Stimulated activated CD4-positive, alpha-beta T cell treated with anti-CD3 and anti-CD28 coated beads, Interleukin-12 subunit alpha, Interleukin-12 subunit beta, amount 100 ng/mL, for 24 hours (primary cell): ENCODE measurements at places on chromosomes 3 and 15.

GRCh38 chr15:79364571-79365240 is 53.8 kb downstream of the TMED3 start:
- DNase-seq, result no peak

- DNase-seq, result no peak
Measured at GRCh38 chr3:105828703-105829102, 40.1 kb downstream of the CBLB start.

GRCh38 chr15:27463525-27464088 is 492.6 kb downstream of the GABRG3 start:
- DNase-seq, result no peak

DNA sequence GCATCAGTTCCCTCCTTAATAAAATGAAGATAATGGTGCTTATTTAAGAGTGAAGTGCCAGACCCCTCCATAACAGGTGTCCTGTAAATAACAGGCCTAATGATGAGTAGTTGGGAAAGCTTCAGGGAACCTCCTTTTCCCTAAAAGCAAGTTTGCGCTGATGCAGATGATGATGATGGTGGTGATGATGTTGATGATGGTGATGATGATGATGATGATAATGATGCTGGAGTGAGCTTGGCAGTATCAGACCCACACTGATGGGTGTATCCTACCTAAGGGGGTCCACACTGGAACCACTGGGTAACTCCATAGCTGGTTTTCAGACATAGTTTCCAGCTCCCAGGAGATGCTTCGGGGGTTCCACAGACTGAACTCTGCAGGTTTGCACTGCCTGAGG is 24.4 kb downstream of the MTMR14 start:
- no peak for DNase-seq

DNA sequence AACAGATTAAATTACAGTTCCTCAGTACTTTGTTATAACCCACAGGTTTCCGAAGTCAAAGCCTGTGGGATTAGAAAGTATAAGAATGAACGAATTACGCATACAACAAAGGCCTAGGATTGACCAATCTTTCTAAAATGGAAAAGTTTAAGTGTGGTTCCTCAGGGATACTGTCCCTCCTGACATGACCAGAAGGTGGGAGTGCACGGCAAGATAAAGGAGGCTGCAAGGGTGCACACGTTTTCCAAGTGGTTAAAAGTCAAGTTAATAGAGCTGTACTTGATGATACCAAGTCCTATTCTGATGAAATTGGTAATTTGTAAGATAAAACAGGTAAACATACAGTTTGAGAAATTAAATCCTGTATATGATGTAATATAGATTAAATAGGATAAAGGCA is 96.2 kb downstream of the ALDH1A2 start:
- DNase-seq, result no peak

GRCh38 chr3:59937201-59937600 is 887.4 kb upstream of the CFAP20DC start:
- no peak for DNase-seq

- no peak for DNase-seq
Measured at GRCh38 chr3:63981980-63982379, 41.3 kb downstream of the PSMD6 start.

GRCh38 chr3:48232734-48233133 is 8.2 kb upstream of the ZNF589 start:
- peak; percentile 40 for DNase-seq

GRCh38 chr3:57673156-57673555 is 19.7 kb downstream of the DENND6A start:
- no peak for DNase-seq

GRCh38 chr3:151589311-151589710 is 128.4 kb upstream of the IGSF10 start:
- no peak for DNase-seq
